H4 (cell line): ENCODE measurements at places on chromosomes 5 and 9. TPM values are rescaled to one million over a fixed set of nuclear protein-coding genes. Genes with fewer than 3 reads are reported as not detected.

The TLE1 gene
- total RNA-seq = 6.2 and 8.7 TPM in 2 replicates

The FOXD4L6 gene
- 0.14 TPM in 1 of 2 replicates, not detected in the other for total RNA-seq

The ENTREP1 gene
- total RNA-seq = 0.08 TPM in 1 of 2 replicates, not detected in the other

The CYSRT1 gene
- total RNA-seq = 0.14 and 0.37 TPM in 2 replicates

The HAVCR1 gene
- 0.04 and 0.29 TPM in 2 replicates for total RNA-seq

The DBH gene
- total RNA-seq = not detected in 2 replicates

The OR13C8 gene
- total RNA-seq = not detected in 2 replicates

The ADAMTS19 gene
- 39.3 and 45.1 TPM in 2 replicates for total RNA-seq

The PCDHA12 gene
- 0.21 and 0.60 TPM in 2 replicates for total RNA-seq

The PCDHB16 gene
- 3.3 and 3.7 TPM in 2 replicates for total RNA-seq

DNA sequence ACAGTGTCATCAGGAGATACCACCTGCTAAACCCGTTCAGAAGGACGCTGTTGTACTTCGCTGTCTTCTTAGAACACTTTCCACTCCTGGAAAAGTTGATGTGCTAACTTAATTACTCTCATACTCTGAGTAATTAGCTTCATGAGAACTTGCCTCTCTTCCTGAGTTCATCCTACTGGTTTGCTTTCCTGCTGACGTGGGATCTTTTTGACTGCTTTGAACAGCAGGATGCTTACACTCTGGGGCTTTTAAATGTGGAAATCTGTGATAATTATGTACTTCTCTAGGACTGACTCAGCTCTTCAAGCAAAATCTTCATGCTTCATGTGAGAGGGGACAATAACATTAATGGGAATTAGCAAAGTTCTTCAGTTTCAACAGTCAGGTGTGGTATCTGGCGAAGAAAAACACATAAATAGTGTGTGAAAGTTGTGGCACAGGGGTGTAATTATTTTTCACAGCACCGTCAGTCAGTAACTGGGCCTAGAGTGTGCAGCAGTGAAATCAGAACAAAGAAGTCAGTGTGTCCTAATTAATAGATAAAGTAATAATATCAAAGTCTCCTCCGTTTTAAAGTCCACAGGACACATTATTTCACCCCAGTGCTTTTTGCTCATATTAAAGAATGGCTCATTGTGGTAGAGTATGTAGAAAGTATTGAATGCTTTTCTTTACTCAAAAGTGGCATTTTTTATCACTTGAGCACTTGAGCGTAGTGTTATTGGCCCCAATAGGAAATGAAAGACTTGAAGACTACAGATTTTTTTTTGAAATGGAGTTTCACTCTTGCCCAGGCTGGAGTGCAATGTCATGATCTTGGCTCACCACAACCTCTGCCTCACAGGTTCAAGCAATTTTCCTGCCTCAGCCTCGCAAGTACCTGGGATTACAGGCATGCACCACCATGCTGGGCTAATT, 140.9 kb upstream of the DMRT1 start:
- no peak for DNase-seq

GRCh38 chr5:167244583-167244982, 1046.9 kb upstream of the WWC1 start:
- peak; percentile 59 for DNase-seq

- DNase-seq = no peak
These were observed 22.5 kb downstream of the FOXD1 start for GRCh38 chr5:73426034-73426433.

DNA sequence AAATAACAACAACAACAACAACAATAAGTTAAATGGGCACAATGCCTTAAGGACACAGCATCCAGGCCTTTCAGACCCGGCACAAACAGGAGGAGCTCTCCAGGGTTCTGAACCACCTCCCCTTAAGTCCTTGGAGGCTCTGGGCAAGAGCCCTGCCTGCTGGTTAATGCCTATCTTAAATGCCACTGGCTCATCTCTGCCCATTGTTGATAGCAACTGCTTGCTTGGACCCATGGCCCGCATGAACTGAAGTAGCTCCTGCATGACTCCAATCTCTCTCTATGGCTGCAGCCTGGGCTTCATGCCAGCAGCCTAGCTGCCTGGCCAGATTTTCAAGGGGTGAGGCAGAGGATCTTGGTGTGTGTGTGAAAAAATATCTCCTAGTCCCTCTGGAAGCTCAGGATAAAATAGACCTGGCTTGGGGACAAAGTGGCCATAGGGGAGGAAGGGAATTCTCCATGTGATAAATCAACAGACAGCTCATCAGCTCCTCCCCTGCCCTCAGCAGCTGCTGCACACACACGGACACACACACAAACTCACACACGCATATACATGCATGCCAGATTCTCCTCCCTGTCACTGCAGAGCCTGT, 27.4 kb downstream of the FAM219A start:
- peak; percentile 35 for DNase-seq

DNA sequence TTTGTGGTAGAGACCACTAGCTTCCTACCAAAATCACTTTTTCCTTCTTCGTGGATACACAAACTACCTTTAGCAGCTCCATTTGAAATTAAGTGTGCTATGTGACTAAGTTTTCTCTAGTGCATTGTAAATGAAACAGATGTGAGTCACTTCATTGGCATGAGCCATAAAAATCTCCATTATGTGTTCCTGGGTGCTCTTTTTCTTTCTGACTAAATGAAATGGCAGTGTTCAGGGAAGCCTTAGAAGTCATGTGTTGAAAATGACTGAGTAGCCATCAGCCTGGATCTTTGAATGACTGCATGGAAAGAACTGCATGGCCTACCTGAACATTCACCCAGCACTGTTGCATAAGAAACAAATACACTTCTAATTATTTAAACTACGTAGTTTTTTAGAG, 107.9 kb downstream of the NDUFAF2 start:
- peak; percentile 68 for DNase-seq

DNA sequence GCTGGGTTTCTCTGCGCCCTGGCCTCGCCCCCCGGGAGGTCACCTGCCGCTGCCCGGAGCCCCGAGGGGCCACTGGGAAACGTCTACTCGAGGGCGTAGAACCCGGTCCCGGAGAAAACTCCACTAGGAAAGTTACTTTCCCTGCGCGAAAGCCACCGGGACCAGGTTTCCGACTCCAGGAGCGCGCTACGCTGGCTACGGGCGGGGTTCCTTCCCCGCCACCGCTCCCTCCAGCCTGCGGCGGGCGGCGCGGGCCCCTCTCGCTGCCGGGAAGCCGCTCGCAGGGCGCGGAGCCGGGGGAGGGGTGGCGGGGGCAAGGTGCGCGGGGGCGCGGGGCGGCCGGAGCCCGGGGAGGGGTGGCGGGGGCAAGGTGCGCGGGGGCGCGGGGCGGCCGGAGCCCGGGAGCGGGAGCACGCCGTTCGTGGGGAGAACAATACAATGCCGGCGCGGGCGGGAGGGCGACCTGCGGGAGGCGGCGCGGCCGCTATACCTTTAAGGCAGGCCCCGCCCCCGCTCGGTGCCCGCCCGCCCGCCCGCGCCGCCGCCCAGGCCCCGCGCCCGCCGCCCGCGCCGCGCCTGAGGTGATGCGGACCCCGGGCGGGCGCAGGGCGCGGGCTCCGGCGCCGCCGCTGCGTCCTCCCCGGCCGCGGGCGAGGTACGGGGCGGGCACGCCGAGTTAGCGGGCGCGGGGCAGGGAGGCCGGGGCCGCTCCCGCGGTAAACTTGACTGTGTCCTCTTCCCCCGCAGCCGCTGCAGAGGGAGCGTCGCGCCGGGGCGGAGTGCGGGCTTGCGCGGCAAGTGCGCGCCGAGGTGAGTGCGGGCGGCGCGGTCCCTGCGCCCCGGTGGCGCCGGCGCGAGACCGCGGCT, 278.1 kb downstream of the AOPEP start:
- no peak for DNase-seq

GRCh38 chr9:38421498-38422211, 2.6 kb downstream of the IGFBPL1 start:
- no peak for DNase-seq

- peak; percentile 62 for DNase-seq
These were observed 39.6 kb downstream of the WNK2 start for GRCh38 chr9:93223260-93224180.

- peak; percentile 81 for DNase-seq
These were observed at the start of gene ANKRD18A for GRCh38 chr9:38620483-38621433. ANKRD18A (minus strand) TSS chr9:38620596; CDS start chr9:38620285, 311 bp downstream.

DNA sequence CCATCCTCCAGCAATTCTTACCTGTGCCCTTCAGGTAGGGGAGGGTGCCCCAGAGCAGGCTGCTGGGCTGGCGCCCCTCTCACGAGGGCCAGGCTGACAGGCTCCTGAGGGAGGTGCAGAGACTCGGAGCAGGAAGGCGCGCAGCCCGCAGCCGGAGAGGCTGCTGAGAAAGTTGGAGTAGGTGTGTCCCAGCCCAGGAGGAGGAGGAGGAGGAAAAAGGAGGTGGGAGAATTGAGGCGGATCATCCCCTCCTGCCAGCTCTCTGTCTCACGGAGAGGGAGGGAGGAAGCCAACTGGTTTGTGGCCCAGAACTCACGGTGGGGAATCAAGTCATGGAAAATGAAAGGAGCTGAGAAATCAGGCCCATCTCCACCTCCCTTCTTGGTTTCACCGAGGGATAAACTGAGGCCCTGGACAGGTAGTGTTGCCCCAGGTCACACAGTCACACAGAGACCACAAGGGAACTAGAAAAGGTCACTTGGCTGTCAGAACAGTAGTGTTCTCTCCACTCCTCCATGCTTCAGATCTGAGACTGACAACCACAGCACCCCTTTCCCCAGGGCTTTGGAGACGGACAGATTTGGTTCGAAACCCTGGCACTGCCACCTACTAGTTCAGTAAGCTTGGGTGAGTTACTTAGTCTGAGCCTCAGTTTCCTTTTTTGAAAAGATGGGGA, at the start of gene FAT2:
Gene FAT2, minus strand, starts transcription at position 188 of the 676 bp plus-strand sequence. CDS start 22,400 bp downstream, outside the sequence.
- DNase-seq = no peak

- DNase-seq = no peak
These were observed 34.0 kb downstream of the CSF1R start for GRCh38 chr5:150052226-150052955.

DNA sequence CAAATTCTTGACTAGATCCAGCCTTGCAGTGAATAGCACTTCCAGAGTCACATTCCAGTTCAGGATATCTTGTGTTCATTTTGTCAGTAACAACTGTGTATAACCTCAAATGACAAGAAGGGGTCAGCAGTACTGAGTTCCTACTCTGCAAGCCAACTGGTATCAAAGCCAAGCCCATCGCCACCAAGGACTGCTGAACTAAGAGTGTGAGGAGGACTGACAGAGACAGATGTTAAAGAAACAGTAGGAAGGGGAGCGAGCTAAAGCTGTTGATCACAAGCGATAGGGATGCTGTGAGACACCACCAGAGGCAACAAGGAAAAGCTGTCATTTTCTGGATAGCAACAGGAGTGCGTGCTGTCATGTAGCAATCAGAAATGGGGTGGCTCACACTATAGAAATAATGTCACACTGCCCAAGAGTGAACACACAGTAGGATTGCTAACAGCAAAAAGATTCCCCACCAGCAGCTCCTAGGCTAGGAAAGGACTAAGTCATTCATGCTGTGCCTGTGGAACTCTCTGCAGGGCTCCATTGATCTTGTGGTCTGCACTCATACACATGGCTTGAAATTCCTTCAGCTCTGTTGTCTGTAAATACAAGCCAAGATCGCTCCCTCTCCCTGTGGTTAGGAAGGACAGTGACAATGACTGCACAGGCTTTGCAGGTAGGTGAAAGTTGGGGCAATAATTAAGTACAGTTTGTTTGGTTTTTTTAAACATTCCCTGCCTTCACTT, 658.6 kb downstream of the NR2F1-AS1 start:
- no peak for DNase-seq

- no peak for DNase-seq
These were observed 12.2 kb upstream of the MIER3 start for GRCh38 chr5:56964173-56964572.

- DNase-seq = no peak
These were observed 54.0 kb downstream of the TMEM161B start for GRCh38 chr5:88214655-88215054.

DNA sequence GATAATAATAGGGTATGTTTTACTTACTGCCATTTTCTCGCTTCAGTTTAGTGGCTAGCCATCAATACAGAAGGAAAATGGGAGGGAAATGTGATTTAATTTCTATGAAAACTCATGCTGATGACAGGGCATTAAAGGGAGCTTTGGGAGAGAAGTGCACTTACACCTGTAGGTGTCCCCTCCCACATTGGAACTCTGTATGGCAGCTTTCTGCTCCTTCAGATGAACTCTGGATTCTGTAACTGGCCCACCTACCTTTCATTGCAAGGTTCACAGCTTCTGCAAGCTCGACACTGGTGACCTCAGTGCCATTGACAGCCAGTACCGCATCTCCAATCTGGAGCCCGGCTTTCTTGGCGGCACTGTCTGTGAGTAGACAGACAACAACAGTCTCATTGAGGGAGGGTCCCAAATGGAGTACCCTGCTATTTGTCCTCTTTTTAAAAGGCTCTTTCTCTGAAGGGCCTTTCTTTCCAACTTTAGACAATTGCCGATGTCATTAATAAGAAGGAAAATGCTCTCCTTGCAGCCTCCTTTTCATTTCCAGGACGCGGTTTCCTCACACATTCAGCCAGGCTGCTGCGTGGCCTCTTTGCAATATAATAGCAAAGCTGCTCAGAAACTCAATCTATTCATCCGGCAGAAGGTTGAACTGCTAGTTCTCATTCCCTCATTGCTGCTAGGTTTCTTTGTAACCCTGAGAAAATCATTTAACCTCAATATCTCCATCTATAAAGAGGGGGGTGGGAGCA, 63.6 kb downstream of the NUDT12 start:
- no peak for DNase-seq

DNA sequence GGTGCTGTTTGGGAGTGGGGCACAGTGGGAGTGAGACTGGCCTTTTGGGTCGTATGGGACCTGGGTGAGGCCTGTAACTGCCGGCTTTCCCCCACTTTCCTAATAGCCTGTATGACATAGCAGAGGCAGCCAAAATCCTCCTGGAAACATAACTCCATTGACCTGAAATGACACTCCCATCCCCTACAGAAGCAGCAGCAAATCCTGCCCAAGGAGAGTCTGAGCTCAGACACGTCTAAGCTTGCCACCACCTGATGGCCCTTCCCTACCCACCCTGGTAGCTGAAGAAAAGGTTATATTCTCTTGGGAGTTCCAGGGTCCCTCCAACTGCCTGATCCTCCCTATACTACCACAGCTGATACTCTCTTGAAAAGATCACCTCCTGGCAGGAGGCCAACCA, 179.8 kb upstream of the ARRDC3 start:
- no peak for DNase-seq

GRCh38 chr9:84925225-84925872, 255.8 kb downstream of the NTRK2 start:
- no peak for DNase-seq

- no peak for DNase-seq
These were observed 66.6 kb downstream of the ANKHD1 start for GRCh38 chr5:140468188-140468587.

GRCh38 chr5:43514471-43514815, 505 bp downstream of the C5orf34 start:
- DNase-seq = peak; percentile 30

- no peak for DNase-seq
These were observed 358.8 kb upstream of the ADAMTS16 start for GRCh38 chr5:4781299-4781698.

DNA sequence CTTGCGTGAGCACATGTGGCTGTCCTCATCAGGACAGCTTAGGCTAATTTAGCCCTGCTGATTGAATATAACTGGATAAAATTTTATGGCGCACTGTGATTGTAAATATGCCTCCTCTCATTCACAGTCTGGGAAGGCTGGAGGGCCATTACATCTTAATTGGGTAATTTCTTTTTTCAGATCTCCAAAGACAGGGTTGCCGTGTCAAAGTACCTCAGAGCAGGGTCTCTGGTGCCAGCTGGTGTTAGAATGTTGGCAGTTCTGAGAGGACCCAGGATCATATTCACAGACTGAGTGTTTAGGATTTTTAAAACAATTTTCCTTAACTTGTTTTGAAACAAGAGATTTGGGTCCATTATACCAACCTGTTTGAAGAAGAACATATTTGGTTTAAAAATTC, 455.7 kb upstream of the TLE4 start:
- no peak for DNase-seq

- DNase-seq = no peak
These were observed 78.5 kb downstream of the SPTLC1 start for GRCh38 chr9:92036756-92037155.

- no peak for DNase-seq
These were observed 9.6 kb downstream of the LAMC3 start for GRCh38 chr9:131018621-131019020.
